NCI-H146 (cell line): ENCODE measurements at places on chromosomes 13 and 19.

- peak; percentile 43 for DNase-seq
Measured at GRCh38 chr13:29484236-29484635, 111.3 kb downstream of the SLC7A1 start.

DNA sequence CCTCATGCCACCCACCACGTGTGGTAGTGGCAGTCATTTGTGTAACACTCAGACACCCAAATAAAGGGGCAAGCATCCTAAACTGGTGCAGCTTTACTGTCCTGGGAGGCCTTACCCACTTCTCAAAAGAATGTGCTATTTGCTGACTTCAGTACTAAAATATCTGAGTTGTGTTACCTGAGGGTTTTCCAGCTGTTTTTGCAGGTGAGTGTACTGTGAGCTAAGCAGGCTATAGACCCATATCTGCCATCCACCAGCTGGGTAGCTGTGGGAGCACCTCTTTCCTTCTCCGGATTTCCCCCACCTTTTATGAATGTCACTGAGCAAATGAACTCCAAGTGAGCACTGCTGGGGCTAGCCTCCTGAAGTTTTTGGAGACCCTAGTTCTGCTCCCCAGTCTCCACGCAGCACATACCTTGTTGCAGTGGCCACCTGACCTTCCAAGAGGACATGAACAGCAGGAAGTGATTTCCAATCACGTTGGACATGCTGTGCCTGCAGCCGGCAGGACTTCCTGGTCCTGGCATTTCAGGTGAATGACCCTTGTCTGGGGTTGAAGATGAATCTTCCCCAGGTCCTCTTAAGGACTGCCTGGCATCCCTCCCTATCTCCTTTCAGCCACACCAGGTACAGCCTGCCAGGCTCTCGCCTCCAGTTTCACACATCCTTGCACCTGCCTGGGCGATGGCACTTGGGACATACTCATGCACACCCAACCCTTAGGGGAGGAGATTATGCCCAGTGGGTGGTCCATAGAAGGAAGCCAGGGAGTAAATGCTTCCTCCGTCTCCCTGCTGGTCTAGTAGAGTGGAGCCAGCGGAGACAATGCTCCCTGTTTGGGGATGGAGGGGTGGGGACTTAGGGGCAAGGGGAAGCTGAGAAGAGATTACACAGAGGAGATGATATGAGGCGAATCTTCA lies 109.5 kb upstream of the SPATA13 start:
- peak; percentile 83 for DNase-seq

- no peak for DNase-seq
Measured at GRCh38 chr13:74190999-74191398, 56.8 kb upstream of the KLF12 start.

DNA sequence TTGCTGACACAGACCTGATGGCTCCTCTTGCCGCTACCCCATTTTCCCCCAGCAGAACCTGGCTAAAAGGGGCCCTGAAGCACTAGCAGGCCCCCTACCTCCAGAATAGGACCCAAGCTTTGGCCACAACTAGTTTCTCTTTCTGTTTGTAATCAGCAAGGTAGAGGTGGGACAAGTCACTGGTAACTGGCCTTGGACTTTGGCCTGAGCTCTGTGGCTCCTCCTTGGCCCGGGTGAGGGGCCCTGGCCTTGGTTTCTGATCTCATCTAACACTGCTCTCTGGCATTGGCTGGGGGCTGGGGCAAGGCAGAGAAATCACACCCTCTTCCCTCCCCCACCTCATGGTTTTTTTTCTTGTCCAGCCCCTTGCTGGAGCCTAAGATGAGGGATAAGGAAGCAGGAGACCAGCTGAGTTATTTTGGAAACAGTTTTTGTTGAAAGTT lies 2.1 kb downstream of the CALM3 start:
- no peak for DNase-seq

DNA sequence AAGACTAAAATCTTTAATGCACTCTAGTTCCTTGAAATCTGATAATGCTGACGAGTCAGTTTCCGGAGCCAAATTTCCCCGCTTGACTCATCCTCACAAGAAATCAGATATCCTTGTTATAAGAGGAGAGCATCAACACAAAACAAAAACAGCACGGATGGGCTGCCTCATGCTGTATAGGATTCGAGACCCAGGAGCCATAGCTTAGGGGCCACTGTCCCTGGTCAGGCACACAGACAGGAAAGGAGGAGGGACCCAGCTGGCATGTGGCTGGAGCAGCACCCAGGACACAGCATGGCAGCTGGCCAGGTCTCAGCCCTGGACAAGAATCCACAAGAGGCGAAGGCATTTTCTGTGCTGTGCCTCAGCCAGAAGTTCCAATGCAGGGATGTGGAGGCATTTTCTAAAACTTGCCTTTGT lies 110.2 kb upstream of the SPATA13 start:
- DNase-seq: no peak

DNA sequence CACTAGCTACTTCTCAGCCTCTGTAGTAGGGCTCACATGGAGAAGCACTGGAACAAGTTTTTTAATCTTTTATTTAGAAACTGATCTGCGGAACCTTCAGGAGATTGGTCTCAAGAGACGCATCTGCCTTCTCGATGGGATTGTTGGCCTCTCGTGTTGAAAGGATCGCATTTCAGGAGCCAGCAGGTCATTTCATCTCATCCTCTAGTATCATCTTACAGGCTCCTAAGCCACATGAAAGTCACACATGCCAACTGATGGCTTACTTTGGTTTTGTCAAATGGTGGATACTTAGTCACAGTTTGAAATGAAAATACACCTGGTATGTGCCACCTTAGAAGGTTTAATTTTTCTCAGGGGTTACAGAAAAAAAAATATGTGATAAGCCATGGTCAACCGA lies 1703.6 kb downstream of the EFNB2 start:
- no peak for DNase-seq

DNA sequence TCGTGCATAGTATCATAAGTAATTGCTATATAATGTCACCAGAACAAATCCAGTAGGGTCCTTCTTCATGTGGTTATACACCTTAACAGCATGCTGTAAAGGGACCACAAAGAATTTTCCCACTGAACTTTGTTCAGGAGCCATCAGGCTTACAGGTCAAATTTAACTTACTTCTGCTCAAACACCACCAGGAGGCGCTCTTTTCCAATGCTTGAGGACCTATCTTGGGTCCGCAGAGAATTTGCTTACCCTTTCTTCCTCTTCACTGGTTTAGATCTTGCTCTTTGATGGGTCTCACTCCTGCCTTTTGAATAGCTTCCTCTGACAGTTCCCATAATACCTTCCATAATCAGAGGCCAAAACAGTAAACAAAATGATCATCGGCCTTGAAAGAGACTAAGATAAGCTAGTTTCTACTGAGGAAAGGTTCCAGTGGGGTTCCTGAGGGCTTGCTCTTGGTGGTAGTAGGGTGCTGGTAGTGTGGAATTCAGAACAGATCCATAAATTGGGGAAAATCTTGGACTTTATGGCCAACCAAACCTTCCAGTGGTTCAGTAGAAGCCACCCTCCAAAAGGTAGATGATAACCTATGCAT lies 37.4 kb downstream of the SCGB2B2 start:
- DNase-seq: peak; percentile 78

- DNase-seq: no peak
Measured at GRCh38 chr13:30872685-30873461, 33.2 kb upstream of the MEDAG start.

- no peak for DNase-seq
Measured at GRCh38 chr13:50310734-50311133, 295.5 kb downstream of the KCNRG start.

DNA sequence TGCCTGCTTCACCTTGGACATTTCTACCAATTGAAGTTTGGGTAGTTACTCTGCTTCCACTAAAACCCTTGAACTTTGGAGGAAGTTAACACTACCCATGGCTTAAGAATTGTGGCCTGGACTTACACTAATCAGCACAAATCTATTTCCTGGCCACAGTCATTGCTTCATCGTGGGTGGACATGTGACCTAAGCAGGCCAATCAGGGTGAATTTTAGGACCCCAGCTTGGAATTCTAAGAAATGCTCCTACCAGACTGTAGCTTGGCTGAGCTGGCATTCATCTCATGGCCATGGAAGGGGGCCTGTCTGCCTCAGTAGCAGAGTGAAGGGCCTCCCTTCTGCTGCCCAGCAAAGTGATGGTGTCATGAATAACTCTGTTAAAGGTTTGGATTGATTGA lies 58.3 kb upstream of the SLC15A1 start:
- DNase-seq: no peak

DNA sequence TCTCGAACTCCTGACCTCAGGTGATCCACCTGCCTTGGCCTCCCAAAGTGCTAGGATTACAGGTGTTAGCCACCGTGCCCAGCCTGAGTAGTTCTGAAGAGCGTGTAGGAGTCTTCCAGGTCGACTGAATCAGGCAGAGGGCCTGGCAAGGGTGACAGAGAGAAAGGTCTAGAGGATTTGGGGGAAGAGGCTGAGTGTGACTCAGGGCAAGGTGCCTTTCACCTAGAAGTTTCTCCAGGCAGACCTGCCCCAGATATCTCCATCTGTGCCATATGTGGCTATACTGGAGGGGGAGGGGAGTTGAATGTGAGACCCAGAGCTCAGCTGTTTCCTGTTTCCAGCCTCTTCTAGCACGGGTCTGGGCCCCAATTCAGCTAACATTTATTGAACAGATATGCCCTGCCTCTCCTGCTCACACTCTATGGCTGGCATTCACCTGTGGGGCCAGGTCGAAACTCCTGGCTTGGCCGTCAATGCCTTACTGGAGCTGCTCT lies 1.3 kb downstream of the CCDC159 start:
- no peak for DNase-seq

DNA sequence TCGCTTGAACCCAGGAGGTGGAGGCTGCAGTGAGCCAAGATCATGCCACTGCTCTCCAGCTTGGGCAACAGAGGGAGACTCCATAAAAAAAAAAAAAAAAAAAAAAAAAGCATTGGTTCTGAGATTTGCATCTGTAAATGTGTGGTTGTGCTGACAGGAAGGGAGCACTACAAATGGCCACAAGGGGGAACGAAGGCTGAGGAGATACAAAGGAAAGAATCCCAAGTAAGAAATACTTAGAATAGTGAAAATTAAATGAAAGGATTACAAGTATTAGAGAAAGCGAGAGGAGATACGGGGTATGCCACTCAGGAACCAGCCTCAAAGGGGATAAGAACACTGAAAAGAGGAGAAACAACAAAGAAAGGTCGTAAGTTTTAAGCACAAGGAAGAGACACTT lies 284.9 kb downstream of the KLF12 start:
- DNase-seq: peak; percentile 53

GRCh38 chr19:2793577-2793976 lies 8.3 kb downstream of the THOP1 start:
- no peak for DNase-seq

DNA sequence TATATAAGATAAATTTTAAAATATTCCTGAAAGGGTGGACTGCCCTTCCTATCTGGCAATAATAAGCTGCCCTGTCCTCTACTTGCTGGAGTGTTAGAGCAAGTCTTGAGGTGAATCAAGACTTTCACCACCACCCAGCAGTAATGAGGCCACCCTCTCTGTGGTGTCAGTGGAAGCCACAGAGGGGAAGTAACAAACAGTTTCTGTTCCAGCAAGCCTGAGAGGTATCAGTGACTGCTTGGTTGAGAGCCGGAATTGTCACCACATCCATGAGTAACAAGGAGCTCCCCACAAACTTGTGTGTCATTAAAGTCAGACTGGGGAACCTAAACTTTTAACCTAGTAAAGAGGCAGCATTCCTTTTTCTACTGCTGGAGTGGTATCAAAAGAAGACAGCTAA lies 532.7 kb upstream of the SPRY2 start:
- no peak for DNase-seq

DNA sequence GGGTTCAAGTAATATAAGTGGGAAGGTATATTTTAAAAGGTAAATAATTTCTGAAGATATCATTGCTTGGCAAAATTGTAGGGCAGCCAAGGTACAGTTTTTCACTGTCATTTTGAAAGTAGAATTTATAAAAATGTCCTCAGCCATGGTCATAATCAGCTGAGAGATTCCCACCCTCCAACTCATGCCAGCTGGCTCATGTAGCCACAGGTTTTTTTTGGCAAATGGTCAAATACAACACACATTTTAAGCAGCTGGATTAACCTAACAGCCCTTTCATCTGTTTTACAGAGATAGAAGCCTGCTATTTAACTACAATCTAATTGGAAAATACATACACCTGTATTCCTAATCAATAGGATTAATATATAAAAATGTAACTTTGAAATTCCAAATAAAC lies 619.2 kb upstream of the SGCG start:
- DNase-seq: no peak

DNA sequence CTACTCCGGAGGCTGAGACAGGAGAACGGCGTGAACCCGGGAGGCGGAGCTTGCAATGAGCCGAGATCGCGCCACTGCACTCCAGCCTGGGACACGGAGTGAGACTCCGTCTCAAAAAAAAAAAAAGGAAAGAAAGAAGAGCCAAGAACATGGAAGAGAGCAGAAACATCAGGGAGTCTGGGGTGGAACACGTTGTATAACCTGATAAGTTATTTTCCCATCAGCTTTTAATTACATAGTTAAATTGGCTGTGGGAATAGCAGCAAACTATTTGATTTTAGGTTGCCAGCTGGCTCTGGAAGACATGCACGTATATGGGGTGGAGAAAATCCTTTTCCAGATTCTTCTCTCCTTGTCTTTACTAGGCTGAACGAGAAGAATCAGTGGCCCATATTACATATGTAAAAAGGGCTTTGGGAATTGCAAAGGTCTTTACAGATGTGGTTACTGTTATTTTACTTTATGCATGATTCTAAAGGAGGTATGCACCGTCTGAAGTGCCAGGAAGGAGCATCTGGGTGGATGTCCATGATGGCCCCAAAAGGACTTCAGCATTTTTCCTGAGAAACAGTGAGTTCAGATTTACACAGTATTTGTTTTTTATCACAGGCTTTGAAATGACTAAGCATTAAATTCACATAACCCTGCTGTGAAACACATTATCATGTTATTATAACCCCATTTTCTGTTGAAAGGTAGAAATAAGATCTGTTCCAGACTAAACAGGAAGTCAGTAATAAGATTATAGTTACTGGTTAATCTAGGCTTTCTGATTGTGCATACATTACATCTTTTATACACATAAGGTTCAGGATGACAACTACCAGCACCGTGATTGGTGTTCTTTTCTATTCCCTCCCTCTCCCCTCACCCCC lies 4.6 kb upstream of the NAA16 start:
- DNase-seq: no peak

DNA sequence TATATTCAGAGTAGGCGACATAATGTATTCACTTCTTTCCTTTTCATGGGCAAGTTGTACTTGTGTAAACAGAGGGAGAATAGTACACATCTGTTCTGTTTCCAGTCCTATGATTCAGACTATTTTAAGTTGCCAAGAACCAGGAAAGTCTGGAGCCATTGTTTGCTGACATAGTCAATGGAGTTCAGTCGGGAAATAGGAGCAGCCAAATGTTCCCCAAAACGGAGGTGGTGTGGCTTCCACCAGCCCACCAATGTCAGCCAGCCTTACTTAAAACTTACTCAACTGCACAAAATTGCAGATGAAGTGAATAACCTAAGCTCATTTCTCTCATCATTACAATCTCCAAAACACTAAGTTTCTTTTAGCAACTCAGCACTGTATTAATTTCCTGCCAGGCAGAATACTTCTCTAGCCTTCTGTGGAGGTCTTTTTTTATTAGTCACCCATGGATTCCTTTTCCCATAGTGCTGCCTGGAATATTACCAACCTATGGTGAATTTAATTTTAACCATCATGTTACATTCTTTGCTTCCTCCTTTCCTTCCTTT lies 22.3 kb upstream of the CSNK1A1L start:
- no peak for DNase-seq
